NAMALWA (cell line): ENCODE measurements at places on chromosomes 6 and 20.

GRCh38 chr6:167751579-167752115, 75.1 kb upstream of the AFDN start:
- DNase-seq, result no peak

GRCh38 chr6:133214267-133214666, 26.9 kb upstream of the EYA4 start:
- DNase-seq, result no peak

GRCh38 chr6:68046756-68047155, 588.3 kb upstream of the ADGRB3 start:
- no peak for DNase-seq

GRCh38 chr6:136289327-136289578, 393 bp downstream of the BCLAF1 start:
- peak; percentile 95 for DNase-seq

DNA sequence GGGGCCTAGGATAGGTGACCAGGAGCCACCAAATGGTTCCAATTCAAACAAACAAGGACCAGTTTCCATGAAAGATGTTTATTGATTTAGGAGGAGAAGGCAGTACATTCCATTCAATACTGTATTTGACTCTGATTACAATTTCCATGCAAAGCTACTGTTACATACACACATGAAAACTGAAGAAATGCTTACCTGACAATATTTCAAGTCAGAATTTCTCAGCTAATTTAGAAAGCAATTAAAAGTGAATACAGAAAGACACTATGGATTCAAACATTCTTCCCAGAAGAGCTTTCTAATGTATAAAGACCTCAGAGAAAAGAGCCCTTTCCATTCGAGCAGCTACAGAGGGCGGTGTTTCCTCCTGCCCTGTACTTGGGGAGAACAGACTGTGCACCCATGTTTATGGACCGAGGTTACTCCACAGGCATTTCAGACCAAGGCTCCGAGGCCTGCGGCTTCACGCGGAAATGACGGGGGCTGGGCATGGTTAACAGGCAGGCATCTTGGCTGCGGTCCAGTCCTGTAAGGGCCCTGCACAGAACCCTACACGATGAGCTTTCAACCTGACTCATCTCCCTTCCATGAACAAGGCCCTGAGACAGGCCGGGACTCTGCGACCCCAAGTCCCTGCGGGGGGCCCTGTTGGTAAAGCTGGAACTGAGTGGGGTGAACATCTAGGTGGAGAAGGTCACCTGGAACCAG, 25.7 kb upstream of the TCFL5 start:
- no peak for DNase-seq

- DNase-seq, result no peak
Measured at GRCh38 chr6:102438171-102438570, 1044.7 kb downstream of the GRIK2 start.

- DNase-seq, result no peak
Measured at GRCh38 chr6:169014211-169015197, 239.1 kb downstream of the THBS2 start.

DNA sequence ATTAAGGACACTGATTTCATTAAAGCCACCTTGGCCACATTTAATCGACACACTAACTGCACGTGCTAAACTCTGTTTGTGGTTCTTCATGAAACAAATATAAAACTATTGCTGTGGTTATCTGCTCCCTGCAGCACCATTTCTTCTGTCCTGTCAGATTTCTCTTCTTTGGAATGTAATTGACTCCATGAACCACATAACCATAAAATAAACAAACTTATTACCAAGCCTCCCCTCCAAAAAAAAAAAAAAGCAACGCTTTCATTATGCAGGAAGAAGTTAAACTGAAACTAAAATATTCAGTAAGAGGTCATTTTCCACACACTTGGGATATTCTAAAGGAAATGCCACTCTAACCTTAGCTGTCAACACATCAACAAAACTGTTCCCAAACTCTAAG, 319.1 kb upstream of the NT5E start:
- no peak for DNase-seq

- no peak for DNase-seq
Measured at GRCh38 chr20:35307666-35308653, 15.7 kb upstream of the FAM83C start.

- no peak for DNase-seq
Measured at GRCh38 chr6:133764008-133764753, 124.7 kb upstream of the TCF21 start.

GRCh38 chr6:16398587-16398986, 160.2 kb downstream of the GMPR start:
- no peak for DNase-seq

GRCh38 chr6:5704708-5705107, 302.0 kb downstream of the NRN1 start:
- no peak for DNase-seq

DNA sequence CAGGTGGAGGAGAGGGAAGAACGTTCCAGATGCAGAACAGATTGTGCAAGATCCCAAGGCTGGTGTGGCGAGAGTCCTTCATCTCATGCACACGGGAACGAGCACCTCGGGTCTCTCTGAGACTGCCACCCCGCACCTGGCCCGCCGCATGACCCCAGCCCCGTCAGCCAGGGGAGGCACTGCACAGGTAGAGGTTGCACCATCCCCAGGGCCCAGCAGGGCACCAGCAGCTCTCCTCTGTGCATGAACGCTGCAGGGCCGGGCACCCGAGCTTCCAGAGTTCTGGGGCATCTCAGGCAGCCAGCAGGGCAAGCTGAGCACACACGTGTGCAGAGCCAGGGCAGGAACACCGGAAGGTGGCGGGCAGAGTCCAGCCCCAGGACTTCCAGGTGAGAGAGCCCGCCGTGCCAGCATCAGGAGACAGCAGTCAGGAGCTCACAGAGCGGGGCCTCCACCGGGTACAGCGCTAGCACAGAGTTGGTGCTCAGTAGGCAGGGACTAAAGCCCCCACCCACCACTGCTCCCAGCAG, 193.2 kb downstream of the TAF4 start:
- no peak for DNase-seq

- no peak for DNase-seq
Measured at GRCh38 chr6:383856-384255, 7.7 kb upstream of the IRF4 start.

- no peak for DNase-seq
Measured at GRCh38 chr6:89580997-89581666, 57.4 kb downstream of the LYRM2 start.

GRCh38 chr6:26355366-26355765, 9.6 kb upstream of the BTN3A2 start:
- no peak for DNase-seq

GRCh38 chr6:25314509-25315175, 35.5 kb downstream of the CARMIL1 start:
- DNase-seq, result no peak

- no peak for DNase-seq
Measured at GRCh38 chr6:53361549-53362031, 12.8 kb upstream of the ELOVL5 start.

- DNase-seq, result no peak
Measured at GRCh38 chr6:153956808-153957207, 82.2 kb upstream of the OPRM1 start.
